ENCODE measurements at places on chromosomes 5 and 9. TPM values are rescaled to one million over a fixed set of nuclear protein-coding genes. Genes with fewer than 3 reads are reported as not detected.

The GDF9 gene
- under 0.01 TPM for total RNA-seq

The PCDHA9 gene
- total RNA-seq = under 0.01 TPM

The QRFP gene
- total RNA-seq = not detected

The SLC46A2 gene
- total RNA-seq = not detected

The INSL4 gene
- not detected for total RNA-seq

The ADAMTS16 gene
- total RNA-seq = not detected

The FOXE1 gene
- total RNA-seq = not detected

The PURA gene
- total RNA-seq = 8.4 TPM
